ENCODE measurements at places on chromosomes 2 and 18.

- peak; percentile 81 for DNase-seq
Measured at GRCh38 chr2:200077210-200077650, 121.8 kb downstream of the MAIP1 start.

DNA sequence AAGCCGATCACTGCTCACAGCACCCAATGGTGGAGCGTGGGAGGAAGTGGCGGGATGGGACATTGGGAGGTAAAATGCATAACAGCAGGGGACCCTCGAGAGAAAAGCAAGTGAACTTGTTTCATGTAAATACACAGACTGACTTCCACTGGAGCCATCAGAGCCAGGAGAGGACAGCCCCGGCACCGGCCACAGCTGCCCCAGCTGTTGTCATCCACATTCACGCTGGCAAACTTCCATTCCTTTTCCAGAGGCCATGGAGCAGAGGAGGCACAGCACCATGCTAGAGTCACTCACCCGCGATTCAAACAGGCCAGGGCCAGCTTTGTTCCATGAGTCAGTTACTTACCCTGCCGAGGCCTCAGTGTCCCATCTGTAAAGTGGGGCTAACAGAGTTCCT is 610.9 kb upstream of the SALL3 start:
- DNase-seq: no peak

GRCh38 chr18:21257386-21257785 is 15.4 kb downstream of the GREB1L start:
- DNase-seq: no peak

DNA sequence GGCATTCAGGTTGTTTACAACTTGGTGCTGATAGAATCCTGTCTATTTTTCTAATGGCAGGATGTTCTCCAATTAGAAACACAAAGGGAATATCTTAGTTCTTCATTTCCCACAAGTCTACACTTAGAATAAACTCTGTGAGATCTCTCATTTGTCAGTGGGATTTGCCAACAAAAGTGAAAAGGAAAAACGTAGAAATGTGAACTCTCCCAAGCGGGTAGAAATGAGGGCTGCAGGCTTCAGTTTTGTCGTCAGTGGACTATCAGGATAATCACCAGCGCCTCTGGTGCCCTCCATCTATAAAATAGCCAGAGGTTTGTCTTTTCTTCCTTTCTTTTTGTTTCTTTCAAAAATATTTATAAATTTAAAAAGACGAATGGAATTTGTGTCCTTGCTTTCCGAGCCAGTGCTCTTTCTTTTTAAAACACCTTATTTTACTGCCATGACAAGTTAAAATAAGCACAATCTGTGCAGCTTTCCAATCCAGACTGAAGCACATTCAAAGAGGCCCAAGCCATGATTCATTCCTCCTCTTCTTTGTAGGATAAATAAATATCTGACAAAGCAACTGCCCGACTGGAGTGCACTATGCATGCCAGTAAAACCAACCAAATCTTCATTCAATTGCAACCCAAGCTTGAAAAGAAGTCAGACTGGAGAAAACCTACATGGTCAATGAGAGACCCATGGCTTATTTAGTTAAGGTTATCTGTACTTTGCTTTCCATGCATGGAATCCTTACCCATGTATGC is 185.8 kb downstream of the ANKRD44 start:
- peak; percentile 70 for DNase-seq

DNA sequence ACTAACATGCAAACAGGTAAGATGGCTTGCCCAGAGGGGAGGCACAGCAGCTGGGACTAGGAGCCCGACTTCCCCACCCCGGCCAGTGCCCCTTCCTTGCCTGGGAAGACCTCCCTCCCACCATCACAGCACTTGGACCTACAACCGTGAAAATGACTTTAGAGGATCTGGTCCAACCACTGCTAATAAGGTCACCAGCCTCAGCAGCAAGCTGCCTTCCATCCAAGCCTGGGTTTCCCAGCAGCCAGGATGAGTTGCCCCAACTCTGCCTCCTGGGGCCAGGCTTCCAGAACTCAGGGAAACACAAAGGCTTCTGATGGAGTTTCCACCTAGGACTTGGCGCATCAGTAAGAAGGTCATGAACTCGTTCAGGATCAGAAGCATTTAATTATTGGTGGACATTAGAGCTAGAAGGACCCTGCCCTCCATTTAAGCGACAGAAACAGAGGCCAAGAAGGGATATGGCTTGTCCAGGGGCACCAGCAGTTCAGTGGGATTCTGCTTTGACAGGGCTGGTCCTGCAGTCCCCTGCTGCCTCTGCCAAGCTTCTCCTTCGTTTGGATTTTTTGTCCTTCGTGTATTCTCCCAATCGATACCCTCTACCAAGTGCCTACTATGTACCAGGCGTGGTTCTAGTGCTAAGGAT is 403.0 kb upstream of the ID2 start:
- DNase-seq: no peak

DNA sequence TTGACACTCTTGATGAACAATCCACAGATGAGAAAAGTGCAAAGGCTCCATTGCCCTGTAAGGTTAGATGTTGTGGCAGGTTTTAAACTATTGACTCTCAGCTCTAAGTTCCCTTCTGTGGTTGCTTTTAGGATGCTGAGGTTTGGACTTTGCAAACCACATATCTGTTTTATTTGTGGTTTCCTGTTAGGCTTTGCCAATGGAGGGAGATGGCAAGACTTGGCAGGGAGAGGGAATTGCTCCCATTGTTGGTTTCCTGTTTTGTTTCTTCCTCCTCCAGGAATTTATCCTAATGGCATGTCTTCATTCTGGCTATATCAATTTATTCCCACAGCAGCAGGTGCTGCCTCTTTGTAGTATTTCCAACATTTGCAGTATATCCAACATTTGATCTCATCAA is 772.3 kb downstream of the LRRTM4 start:
- DNase-seq: no peak

GRCh38 chr2:62577994-62578781 is 72.2 kb upstream of the TMEM17 start:
- peak; percentile 50 for DNase-seq

DNA sequence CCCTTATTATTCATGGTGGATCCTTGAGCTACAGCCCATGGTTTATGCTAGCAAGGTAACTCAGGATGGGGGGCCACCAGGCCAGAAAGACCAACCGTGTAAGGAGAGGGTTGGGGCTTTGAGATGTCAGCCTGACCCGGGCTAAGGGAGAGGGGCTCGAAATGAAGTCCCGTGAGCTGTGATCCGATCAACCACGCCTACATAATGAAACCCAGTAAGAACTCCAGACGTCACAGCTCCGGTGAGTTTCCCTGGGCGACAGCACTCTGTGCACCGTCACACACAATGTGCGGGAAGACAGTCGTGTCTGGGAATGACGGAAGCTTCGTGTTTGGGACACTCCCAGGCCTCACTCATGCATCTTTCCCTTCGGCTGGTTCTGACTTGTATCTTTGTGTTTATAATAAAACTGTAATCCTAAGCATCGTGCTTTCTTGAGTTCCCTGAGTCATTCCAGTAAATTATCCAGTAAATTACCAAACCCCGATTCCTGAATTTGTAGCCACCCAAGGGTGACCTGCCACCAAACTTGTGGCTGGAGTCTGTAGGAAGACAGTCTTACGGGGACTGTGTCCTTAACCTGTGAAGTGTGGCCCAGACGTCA is 44.2 kb downstream of the CYP27C1 start:
- DNase-seq: no peak

DNA sequence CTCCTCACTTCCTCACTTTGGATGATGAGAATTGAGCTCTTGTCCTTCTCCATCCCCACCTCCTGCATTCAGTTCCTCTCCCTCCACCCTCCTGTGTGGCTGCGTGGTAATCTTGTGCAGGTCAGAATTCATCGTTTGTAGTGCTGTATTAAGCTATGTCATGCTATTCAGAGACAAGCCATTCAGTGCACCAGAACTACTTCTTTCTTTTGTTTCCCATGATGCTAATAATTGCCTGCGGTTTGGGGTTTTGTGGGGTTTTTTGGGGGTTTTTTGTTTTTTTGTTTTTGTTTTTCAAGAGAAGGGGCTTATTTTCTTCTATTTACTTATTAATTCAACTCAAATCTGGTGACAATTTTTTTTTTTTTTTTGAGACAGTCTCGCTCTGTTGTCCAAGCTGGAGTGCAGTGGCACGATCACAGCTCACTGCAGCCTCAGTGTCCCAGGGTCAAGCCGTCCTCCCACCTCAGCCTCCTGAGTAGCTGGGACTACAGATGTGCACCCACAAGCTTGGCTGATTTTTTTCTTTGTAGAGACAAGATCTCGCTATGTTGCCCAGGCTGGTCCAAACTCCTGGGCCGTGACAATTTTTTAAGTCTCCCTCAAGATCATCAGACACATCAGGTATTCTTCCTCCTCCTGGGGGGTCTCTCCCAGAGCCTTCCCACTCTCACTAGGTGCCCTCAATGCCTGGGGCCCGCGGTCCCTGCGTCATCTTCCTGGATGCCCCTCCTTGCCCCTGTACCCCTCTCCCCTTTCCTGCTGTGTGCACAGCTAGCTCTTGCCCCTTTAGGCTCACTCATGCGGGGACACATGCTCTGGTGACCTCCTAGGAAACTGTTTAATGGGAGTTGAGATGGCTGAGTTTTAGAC is 37.8 kb downstream of the MAL start:
- no peak for DNase-seq

- DNase-seq: no peak
Measured at GRCh38 chr2:7825591-7826312, 856.1 kb upstream of the ID2 start.

DNA sequence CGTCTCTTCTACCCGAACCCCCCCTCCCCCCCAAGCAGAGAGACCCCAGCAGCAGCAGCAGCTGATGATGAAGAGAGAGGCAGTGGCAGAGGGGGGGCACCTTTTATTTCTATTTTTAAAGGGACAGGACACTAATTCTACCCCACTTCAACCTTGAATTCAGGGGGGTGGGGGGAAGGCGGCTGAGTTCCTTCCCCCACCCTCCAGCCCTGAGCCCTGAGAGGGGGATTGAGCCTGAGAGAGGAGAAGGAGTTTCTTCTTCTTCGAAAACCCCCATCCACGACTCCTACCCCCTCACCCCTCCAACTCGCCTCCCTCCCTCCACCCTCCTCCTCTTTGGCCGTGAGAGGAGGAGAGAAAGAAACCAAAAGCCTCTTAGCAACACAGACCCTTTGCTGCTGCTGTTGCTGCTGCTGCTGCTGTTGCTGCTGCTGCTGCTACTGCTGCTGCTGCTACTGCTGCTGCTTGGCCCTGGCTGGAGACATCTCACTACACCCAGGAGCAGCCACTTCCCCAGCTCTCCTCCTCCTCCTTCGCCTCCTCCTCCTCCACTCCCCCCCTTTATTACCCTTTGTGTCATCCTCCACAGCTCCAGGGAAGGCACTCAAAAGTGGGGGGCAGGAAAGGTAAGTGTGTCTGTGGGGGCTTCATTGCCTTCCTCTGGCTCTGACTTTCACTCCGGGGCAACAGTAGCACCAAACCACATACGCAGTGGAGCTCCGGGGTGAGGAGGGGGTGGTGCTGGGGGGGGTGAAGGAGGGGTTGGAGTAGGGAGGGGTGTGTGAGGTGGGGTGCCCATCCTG is at the start of gene MBD5:
MBD5 (plus strand) TSS at position 33 of the 803 bp plus-strand sequence.
- DNase-seq: peak; percentile 13

- no peak for DNase-seq
Measured at GRCh38 chr18:23684515-23685197, 4.6 kb upstream of the LAMA3 start.

DNA sequence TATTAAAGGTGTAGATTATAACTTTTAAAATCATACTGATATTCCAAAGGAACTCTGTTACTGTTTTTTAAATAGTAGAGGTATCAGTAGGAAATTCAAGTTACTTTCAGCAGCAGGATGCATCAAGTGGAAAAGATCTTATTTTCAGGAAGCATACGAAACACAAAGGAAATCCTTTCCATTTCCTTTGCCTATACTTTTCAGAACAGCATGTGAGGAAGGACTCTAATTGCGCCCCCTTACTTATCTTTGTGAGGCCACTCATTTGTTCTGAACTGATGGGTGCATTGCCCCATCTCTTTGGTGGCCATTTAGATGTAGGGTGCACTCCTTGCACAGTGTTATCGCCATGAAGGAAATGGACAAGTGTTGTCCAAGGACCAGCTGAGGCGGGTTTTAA is 145.3 kb downstream of the BABAM2 start:
- no peak for DNase-seq

DNA sequence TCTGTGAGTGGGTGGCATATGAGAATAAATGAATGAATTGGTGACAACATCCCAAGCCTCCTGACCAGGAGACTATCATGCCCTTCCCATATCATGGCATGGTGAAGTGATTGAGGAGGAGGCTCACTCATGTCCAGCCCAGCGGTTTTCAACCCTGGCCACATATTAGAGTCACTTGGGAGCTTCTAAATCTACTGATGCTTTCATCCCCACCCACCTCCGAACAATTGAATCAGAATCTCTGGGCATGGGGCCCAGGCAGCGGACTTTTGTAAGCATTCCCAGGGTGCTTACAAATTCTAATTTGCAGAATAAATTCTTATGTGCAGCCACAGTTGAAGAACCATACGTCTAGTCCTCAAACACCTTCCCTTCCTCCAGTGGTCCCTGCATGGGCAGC is 81.7 kb upstream of the SEC11C start:
- DNase-seq: peak; percentile 46

DNA sequence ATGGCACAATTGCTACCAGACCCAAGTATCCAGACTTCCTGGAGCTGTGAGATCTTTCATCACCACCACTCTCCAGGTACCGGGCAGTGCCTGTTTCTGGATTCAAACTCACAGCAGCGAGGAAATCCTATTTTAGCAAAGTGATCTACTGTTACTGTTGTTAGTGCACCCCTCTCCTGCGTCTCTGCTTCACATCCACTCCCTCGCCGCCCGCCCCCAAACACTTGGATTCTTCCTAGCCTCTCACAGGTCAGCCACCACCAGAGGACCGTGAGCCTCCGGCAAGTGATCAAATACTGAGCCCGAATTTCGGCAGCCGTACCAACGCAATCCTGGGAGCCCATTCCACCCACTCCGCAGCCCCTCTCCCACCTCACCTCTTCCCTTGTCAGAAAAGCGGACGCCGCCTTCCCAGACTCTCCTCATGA is 519 bp downstream of the METTL4 start:
- DNase-seq: peak; percentile 32

DNA sequence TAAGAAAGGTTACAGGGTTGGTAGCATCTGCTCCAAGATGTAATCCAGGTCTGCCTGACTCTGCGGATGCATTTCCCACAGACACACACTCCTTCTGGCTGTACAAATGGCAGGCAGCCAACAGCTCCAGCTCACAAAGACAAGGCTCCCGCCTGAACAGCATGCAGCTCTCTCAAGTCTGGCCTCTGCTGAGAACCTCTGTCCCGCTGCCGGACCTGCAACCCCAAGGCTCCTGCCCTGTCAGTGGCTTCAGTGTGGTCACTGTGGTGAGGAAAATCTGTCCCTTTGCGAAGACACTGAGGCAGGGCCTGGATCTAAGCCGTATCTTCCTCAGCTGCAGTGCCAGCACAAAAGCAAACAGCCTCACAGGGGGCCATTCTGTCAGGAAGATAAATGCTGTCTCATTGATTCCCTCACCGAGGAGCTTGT is 469.3 kb upstream of the MEX3C start:
- no peak for DNase-seq

- DNase-seq: no peak
Measured at GRCh38 chr2:238872628-238873380, 24.9 kb downstream of the TWIST2 start.

DNA sequence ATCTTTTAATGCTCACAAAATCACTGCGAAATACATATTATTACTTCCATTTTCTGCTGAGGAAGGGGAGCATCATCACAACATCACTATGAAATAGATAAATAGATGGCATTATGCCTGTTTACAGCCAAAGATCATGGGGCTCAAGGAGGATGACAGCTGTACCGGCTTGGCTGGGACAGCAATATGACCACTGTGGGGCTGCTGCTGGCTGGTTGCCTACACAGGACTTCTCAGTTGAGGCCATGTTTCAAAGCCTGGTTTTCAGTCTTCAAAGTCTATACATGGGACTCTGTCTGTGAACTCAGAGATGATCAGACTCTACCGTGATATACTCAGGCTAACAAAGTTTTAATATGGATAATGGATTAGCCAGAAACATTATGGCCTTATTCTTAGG is 58.7 kb downstream of the SPATS2L start:
- no peak for DNase-seq
